Effector CD4-positive, alpha-beta T cell (primary cell): ENCODE measurements at places on chromosomes 5 and 9.

DNA sequence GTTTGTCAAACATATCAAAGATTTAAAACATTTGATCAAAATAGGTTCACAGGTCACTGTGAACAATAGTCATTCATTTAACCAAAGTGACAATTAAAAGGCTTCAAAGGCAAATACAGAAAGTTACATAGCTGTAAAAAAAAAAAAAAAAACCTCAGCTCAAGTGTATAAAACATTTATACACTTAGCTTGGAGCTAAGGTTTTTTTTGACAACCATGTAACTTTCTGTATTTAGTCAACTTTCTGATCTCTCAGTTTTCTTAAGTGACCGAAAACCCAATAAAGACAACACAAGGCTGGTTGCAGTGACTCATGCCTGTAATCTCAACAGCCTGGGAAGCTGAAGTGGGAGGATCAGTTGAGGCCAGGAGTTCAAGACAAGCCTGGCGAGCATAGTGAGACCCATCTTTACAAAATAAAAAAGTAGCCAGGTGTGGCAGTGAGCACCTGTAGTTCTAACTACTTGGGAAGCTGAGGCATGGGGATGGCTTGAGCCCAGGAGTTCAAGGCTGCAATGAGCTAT lies 16.4 kb upstream of the UBTD2 start:
- no peak for DNase-seq

GRCh38 chr5:145340099-145340498 lies 495.0 kb downstream of the PRELID2 start:
- DNase-seq = no peak

DNA sequence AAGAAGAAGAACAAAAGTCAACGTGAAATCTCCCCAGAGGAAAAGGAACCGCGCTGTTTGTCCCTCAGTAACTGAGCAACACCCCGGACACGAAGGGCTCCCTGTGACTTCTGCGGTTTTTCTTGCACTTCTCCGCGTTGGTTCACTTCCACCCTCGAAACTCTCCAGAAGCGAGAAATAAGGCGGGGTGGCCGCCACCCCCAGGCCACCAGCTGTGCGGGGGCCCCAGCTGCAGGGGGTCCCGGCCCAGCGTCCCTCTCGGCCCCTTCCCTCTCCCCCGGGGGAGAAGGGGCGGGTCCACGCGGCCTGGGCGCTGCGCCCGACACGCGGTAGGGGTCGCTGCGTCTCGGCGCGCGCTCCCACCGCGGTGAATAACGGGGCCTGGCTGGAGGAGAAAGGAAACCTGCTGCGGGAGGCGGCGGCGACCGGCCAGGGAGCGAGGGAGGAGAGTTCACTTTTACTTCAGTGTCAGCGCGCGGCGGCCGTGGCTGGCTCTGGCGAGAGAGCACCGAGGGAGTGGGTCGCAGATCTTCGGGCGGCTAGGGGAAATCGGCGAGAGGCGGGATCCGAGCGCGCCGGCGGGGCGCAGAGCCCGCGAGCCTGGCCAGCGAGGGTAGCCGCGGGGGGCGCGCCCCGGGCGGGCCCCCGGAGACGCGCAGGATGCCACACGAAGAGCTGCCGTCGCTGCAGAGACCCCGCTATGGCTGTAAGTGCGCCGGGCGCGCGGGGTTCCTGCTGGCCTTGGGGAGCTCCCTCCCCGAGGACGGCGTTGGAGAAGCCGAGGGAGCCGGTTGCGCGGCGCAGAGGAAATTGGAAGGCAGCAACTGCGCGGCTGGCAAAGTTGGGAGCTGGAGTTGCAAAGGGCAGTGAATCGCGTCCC lies at the start of gene IQGAP2:
TSS of gene IQGAP2 (plus strand) at position 400 of the 880 bp plus-strand sequence. CDS start at position 661, 261 bp downstream.
- peak; percentile 75 for DNase-seq

GRCh38 chr9:70121818-70122436 lies 78.3 kb downstream of the MAMDC2 start:
- DNase-seq = no peak

DNA sequence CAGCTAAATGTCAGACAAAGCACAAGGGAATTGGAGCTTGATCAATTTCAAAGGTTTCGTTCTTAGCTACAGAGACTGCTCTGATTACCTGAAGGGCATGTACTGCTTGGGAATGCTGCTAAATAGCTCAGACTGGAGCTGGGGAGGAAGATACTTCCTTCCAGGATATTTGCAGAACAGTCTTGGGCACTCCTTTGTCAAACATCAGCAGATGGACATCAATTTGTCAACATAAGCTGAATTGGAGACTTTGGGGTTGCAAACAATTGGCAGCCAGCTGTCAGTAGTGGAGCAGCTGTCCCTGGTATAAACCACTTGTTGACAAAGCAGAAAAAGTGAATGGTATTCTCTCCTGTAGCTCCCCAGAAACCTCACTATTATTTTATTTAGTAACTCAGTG lies 182.0 kb downstream of the CCDC192 start:
- no peak for DNase-seq

DNA sequence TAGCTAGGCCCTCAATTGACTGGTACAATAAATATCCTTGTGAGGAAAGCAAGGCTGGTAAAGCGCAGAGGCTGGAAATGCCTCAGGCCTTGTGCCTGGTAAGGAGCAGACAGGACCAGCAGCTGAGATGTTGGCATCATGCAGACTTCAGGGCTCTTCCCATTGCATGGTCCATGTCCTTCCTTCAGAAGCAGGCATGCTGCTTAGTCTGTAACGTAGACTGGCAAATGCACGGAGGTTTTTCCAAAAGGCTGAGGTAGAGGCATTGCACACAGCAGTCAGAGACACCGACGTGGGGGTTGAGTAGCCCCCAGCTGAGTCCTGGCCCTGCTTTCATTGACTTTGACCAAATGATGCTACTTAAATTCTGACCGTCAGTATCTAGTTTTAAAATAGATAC lies 87.1 kb downstream of the ADRB2 start:
- DNase-seq = no peak

- no peak for DNase-seq
Observed at GRCh38 chr5:158154226-158155005, 295.5 kb upstream of the CLINT1 start.

DNA sequence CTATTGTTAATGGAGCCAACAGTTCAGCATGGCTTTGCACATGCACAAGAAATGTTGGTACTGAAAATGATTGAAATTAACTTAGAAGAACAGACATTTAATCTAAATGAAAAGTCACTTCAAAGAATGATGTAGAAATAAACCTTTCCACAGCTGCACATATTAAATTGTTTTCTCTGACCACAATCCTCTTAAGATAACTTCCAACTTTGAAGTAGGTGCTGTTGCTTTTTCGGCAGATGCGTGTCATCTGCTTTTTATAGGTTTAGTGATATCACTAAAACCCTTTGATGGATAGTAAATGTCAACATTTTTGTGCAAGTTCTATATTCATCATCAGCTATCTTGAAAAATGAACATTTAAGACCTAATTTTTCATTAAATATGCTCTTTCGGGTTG lies 25.3 kb upstream of the SLC1A3 start:
- DNase-seq = no peak

GRCh38 chr5:157252711-157253465 lies 13.0 kb upstream of the CYFIP2 start:
- peak; percentile 53 for DNase-seq

GRCh38 chr9:136234597-136234996 lies 11.0 kb downstream of the QSOX2 start:
- no peak for DNase-seq

DNA sequence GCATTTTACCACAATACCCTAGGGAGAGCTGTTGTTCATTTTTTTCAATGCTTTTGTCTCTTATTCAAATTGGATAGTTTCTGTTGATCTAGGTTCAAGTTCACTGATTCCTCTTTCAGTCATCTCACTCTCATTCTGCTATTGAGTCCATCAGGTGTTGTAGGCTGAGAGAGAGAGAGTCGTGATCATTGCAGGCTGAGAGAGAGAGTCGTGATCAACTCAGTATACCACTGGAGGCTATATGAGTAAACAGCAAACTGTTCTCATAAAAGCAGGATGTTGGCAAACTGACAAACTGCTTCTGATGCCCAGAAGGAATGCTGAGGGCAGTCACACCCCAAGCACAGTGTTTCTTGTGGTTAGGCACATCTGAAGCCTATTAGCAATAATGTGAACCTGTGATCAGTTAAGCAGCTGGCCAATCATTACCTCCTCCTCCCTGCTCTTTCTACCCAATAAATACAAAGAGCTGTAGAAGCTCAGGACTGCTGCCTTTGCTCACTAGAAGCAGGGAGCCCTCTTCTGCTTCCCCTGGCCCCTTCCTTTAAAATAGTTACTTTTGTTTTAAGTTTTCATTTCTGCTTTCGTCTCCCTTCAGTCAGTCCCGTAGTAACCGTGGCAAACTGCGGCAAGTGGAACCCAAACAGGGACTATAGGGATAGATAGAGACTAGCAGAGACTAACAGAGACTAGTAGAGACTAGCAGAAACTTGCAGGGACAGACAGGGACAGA lies 476.1 kb upstream of the ACO1 start:
- DNase-seq = no peak

DNA sequence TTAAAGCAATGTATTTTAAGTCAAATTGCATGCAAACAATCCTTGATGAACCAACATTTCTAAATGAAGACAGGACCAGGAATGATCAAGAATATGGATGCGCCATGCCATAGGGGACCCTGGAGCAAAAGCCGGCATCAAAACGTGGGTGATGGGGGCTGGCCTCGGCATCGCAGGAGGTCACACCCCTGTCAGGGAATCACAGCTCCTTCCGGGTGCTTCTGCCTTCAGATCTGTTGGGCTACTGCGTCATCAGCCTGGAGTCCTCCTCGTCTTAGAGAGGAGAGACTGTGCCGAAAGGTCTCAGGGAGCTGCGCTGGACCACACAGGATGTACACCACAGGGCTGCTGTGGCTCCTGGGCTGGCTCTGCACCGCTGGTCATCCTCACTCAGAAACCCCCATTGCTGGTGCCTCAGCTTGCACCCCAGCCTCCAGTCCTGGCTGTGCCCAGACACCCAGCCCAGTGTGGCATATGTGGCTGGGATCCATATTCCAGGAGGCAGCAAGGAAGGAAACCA lies 152.9 kb upstream of the PPP1R26 start:
- no peak for DNase-seq

- no peak for DNase-seq
Observed at GRCh38 chr5:108430931-108431608, 49.2 kb upstream of the FBXL17 start.

DNA sequence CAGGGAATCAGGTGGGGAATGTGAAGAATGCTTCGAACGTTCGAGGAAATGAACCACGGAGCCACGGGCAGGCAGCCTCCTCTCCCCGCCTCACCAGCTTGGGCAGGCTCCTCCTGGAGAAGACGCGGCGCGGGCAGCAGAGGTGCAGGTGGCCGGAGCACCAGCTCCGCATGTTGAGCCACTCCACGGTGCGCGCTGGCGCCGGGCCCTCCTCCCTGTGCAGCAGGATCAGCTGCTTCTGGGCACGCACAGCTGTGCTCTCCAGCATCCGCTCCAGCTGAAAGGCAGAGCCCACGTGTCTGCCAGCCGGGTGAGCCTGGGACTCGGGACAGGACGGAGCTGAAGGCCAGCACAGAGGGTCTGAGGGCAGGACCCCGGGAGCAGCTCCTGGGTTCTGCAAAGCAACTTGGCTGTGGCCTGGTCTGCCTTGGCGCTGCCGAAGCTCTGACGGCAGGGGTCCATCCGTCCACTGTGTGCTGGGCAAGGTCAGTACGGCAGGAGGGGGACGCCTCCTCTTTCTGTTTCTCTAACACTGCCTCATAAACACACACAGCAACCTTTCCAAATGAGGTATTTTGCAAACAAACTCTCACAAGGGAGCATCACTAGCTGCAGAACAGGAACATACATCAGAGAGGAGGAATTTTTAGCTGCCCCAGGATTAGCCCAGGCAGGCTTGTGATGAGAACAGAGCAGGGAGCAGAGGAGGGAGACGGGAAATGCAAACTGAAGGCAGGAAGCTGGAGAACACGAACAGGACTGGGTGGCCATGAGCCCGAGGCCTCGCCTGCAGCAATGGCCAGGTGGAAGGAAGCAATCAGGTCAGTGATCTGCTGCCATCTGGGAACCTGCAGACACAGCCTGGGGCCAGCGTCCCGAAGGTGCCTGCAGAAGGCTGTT lies 20.1 kb upstream of the NSMF start:
- no peak for DNase-seq

GRCh38 chr9:125843646-125844045 lies 96.5 kb downstream of the PBX3 start:
- DNase-seq = no peak

DNA sequence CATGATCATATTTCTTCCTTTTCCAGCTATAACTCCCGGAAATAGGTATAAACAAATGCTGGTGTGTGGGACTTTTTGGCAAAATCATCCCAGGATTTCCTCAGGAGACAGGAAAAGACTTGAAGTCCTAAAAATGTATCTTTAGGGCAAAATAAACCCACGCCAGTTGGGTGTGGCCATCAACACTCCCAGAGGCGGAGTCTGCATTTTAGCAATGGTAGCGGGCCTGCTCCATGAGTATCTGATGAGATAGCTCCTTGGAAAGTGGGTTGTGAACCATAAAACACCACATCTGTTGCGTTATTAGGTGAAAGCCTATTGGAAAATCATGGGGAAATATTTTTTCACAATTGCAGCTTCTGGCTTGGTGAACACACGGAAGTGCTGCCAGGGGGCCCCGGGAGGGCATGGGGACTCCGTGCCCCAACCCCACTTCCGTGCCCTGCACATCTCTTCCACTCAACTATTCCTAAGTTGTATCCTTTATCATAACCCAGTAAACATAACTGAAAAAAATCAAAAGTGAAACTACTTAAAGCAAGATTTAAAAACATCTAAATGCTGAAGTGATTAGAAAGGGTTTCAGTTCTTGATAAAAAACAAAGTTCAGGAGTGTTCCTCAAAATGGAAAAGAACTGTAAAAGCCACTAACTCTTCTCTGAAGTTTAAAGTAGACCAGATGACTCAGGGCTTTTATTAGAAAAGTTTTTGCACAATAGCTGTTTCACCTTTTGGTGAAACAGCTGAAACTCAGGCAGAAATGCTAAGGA lies 111.2 kb downstream of the LRRC70 start:
- no peak for DNase-seq

- no peak for DNase-seq
Observed at GRCh38 chr9:27168951-27169350, 59.9 kb downstream of the TEK start.

DNA sequence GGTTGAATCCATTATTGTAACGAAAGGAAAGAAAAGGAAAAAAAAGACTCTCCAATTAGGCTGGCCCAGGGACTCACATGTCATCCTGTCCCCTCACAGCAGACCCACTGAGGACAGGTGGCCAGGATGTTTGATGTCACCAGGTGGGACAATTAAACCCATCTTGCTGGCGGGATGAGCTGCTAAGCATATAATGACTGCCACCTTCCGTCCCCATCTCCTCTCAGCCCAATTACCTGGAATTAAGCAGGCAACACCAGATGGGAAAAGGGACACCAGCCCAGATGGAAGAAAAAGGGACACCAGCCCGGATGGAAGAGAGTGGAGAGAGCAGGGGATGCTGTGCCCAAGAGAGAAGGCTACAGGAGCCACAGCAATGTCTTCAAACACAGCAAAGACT lies 116.6 kb upstream of the SARDH start:
- DNase-seq = no peak
